ENCODE measurements at places on chromosomes 5 and 9. TPM values are rescaled to one million over a fixed set of nuclear protein-coding genes. Genes with fewer than 3 reads are reported as not detected.

DNA sequence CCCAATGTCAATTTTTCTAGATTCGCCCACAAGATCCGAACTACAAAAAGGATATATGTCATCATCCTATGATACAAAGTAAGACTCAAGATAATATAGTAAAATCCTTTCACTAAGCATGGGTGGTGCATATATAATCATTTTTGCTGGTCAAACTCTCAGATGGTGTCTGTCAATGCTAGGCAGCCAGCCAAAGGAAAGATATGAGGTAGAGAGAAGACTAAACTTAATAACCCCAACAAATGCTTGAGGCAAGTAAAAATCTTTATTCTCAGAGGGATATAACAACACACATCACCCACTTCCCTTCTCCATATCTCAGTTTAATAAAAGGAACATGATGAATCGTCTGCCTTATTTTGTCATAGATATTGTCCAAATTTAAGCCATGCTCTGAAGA, 841.2 kb upstream of the DMAC1 start:
- no peak for DNase-seq

DNA sequence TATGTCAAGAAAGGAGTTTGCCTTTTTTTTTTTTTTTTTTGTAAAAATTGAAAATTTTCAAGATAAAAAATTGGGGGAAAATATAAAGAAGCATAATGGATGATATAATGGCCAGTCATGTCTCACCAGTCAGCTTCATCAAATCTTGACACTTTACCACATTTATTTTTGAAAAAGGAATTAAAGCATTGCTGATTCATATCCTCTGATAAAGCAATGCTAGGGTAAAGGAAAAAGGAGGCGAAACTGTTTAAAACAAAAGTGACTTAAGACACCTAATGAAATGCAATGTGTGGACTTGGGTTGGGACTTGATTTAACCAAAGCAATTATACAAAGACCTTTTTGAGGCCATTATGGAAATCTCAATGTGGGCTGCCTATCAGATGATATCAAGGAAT, 208.5 kb downstream of the ARHGAP26 start:
- no peak for DNase-seq

- DNase-seq: no peak
Measured at GRCh38 chr5:172918421-172919371, 40.5 kb upstream of the RPL26L1 start.

DNA sequence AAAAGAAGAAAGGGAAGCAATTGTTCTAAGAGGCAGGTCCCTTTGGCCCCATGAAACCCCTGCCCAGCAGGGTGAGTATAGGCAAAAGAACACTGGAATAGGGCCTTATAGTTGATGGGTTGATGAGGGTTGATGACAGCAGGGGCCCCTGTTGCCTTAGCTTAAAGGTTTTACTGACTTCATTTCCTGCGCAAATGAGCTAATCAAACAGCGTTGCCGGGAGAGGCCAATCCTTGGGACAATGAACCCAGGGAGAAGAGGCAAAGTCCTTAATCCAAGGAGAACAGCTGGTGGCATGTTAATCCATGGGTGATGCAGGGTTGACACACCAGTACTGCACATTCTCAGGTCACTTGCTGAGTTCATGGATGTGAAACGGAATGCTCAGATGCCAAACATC, 22.0 kb upstream of the EPB41L4B start:
- no peak for DNase-seq

DNA sequence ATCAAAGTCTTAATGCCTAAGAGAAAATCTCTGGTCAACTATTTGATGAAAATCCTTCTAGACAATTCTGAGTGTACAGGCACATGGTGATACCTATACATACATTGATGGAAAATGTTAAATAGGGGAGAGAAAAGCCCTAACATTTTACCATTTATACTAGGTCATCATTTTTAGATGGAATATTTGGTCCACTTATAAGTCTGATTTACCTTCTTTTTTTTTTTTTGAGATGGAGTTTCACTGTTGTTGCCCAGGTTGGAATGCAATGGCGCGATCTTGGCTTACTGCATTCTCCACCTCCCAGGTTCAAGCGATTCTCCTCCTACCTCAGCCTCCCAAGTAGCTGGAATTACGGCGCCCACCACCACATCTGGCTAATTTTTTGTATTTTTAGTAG, 81.7 kb downstream of the FCHO2 start:
- no peak for DNase-seq

DNA sequence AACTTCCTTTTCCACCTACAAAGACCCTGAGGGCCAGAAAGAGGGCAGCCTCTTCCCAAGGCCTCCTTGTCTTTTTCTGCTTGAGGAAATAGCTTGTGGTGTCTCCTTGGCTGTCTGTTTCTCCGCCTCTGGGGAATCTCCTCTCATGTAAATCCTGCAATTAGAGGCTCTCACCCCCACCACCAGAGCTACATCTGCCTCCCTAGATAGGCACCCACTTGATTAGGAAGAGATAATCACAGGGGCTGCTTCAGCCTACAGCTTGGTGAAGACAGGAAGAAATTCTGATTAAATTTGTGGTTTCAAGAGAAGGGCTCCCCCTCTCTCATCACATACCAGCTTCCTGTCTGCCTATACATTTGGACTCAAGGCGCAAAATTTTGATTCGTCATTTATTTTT, 75.6 kb downstream of the TLR4 start:
- no peak for DNase-seq

GRCh38 chr9:16031486-16031885, 478.6 kb downstream of the CCDC171 start:
- no peak for DNase-seq

GRCh38 chr5:80941496-80941895, 18.7 kb upstream of the RASGRF2 start:
- no peak for DNase-seq

GRCh38 chr9:77128125-77128789, 49.1 kb upstream of the VPS13A start:
- no peak for DNase-seq

GRCh38 chr5:56409331-56410190, 176.4 kb upstream of the ANKRD55 start:
- DNase-seq: no peak

- DNase-seq: no peak
Measured at GRCh38 chr9:106726070-106726815, 136.7 kb upstream of the ZNF462 start.

GRCh38 chr9:123191260-123191659, 77.1 kb downstream of the STRBP start:
- no peak for DNase-seq

DNA sequence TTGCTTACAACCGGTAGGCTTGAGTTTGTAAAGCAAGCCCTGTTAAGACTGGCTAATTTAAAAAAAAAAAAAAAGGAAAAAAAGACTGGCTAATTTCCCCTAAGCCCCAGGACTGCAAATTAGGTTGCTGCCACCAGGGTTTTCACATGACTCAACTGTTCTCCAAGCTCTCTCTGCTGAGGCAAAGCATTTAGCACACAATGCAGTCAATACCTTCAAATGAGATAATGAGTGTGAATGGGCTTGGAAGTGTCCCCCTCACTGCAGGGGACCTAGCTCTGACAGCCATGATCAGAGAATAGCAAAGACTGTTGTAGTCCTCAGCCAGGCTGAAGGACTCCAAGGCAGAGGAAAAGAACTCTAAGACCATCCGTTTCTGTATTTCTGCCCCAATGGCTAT, 42.8 kb upstream of the ZSWIM6 start:
- no peak for DNase-seq

The LCN2 gene
- total RNA-seq: 0.32 TPM

- no peak for DNase-seq
Measured at GRCh38 chr5:79396265-79396664, 117.7 kb downstream of the HOMER1 start.
